ENCODE measurements at places on chromosomes 5 and 9.
A peak's percentile ranks its signal among the peaks of the same experiment; 100 is the strongest.

- DNase-seq, result no peak
These were observed 31.2 kb downstream of the OGN start for GRCh38 chr9:92373167-92373566.

DNA sequence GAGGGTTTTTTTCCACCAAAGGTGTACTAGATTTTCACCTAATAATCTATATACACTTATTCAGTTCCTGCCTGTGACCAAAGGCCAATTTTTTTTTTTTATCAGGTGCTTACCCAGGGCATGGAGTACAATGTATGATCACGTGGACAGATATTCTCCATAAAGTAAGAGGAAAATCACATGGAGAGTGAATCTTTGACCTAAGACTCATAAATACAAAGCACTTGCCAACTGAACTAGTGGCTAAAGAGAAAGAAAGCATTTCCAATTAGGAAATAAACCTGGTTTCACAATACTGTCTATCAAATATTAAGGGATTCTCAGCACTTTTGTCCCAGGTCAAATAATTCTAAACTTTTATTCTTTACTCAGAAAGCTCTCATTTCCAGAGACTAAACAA is 33.0 kb upstream of the CEP120 start:
- no peak for DNase-seq

- no peak for DNase-seq
These were observed 552.4 kb upstream of the MEF2C start for GRCh38 chr5:89435347-89435746.

DNA sequence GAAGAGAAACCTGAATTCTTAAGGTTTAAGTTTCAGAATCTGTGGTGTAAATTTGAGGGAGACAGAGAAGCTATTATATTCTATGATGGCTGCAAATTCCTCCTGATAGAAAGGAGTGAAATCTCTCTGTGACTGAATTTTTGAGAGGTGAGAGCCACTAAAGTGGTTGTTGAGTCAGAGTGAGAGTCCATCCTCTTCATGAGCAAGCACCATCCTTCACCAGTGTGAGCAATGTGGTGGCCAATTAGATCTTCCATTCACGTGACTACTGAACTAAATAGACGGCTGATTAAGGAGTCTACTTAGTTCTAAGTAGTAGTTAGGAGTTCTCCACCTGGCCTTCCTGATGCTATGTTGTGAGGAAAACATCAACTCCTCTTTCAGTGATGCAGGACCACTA is 147.8 kb upstream of the CCNH start:
- DNase-seq, result no peak

DNA sequence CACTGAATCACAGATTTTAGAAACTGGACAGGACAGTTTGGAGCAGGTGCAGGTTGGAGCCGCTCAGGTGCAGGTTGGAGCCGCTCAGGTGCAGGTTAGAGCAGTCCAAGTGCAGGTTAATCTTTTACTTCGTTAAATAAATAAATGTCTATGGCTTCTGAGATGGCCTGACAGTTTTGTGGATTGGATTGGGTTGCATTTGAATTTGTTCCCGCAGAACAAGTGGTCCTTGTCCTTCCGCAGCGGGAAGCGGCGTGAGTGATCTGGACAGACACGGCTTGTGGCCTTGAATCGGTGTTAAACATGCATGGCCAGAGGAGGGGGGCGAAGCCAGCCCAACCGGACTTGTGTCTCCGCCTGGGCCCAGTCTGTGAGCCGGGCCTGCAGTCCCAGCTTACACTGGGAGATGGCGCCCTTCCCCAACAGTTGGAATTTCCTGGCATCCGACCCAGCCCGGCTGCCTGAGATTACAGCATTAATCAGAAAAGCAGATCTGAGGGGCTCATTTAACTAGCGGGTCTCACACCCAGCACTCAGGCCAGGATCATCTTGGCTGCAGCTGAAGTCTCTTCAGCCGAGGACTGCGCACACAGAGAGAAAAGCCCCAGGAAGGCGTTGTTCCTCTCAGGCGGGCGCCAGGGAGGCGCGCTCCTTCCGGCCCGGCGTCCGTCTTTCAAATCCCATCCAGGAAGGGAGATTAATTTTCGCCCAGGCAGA is 1.5 kb upstream of the OLFM1 start:
- no peak for DNase-seq

DNA sequence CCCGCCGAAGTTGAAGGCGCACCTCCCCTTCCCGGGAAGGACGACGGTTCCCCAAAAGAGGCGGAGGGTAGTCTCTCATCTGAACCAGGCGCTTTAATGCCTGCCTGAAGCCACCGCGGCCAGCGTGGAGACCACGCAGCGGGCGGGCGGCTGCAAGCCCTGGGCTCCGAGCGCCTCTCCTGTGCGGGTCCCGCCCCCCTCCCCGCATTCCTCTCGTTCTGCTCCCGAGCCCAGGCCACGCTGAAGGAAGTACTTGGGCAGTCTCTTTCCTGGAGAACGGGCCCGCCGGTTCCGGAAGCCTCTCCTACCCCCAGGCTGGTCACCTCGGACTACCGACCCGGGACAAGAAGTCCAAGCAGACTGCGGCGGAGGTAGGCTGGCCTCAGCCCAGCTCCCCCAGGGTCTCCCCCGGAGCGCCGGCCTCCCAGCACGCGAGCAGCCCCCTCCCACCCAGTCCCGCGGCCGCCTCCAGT is 571 bp downstream of the PPIC start:
- no peak for DNase-seq

DNA sequence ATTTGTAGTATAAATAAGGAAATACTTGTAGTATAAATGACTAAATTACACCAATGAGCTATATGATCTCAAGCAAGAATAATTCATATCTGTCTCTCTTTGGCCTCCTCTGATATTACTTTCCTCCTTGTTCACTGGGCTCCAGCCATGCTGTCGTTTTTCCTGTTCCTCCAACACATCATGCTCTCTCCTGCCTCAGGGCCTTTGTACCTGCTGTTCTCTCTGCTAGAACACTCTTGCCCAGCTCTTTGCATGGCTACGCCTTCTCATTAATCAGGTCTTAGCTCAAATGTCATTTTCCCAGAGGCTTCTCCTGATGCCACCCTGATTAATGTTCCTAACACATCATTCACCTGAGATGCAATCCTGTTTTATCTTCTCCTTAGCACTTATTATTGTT is 2.5 kb upstream of the ZNF346 start:
- DNase-seq, result no peak

GRCh38 chr5:1908931-1909330 is 26.2 kb upstream of the IRX4 start:
- no peak for DNase-seq

- DNase-seq, result no peak
These were observed 63.4 kb upstream of the RNF38 start for GRCh38 chr9:36463467-36463866.

- no peak for DNase-seq
These were observed 36.0 kb downstream of the TTC1 start for GRCh38 chr5:160044967-160045366.

- DNase-seq, result no peak
These were observed 231.9 kb downstream of the NDUFS4 start for GRCh38 chr5:53792338-53792737.

GRCh38 chr5:6291961-6292360 is 86.4 kb downstream of the MED10 start:
- DNase-seq, result no peak

- DNase-seq, result no peak
These were observed 32.6 kb upstream of the ANXA1 start for GRCh38 chr9:73118898-73119554.

DNA sequence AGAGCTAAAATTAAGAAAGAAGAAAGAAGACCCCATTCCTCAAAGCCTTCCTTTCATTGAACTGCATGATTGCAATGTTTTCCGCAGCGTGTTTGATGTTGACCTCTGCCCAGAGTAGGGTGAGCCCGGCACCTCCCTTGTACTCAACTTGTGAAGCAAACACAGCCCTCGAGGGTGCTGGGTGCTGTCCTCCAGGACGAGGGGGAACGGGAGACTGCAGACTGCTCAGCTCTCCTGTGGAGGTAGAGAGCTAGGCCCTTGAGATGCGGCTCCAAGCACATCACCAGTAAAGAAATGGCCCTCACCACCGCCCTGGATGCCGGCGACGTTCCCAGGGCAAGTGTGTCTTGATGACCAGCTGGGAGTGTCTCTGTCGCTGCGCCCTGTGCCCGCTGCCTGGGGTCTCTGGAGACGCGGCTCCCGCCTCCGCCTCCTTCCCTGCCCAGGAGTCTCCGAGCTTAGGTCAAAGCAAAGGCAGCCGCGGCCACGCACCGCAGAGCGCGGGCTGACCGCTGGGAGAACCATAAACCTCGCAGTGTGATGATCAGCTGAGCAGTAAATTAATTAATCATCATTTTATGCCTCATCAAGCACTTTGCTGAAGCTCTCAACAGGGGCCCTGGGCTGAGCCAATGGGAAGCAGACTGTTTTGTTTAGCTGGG is 108.7 kb downstream of the IRX2 start:
- DNase-seq, result no peak

GRCh38 chr5:64156261-64156660 is 9.4 kb upstream of the RNF180 start:
- DNase-seq, result no peak

DNA sequence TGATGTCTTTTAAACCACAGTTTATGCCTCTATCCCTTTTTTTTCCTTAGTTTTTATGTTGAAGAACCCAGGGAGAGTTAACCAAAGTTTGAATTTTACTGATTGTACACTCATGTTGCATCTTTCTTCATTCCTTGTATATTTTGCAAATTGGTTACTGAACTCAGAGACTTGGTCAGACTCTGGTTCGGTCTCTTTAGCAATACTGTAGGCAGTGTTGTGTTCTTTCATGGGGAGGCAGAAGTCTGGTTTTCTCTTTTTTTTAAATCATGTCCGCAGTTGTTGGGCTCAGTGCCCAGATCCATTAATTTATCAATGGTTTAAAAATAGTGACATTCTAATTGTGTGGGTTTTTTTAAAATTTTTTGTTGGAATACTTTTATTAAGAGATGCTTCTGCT is 23.4 kb downstream of the UBE2R2 start:
- DNase-seq, result no peak

GRCh38 chr9:4182831-4183230 is 117.0 kb downstream of the GLIS3 start:
- DNase-seq, result no peak

DNA sequence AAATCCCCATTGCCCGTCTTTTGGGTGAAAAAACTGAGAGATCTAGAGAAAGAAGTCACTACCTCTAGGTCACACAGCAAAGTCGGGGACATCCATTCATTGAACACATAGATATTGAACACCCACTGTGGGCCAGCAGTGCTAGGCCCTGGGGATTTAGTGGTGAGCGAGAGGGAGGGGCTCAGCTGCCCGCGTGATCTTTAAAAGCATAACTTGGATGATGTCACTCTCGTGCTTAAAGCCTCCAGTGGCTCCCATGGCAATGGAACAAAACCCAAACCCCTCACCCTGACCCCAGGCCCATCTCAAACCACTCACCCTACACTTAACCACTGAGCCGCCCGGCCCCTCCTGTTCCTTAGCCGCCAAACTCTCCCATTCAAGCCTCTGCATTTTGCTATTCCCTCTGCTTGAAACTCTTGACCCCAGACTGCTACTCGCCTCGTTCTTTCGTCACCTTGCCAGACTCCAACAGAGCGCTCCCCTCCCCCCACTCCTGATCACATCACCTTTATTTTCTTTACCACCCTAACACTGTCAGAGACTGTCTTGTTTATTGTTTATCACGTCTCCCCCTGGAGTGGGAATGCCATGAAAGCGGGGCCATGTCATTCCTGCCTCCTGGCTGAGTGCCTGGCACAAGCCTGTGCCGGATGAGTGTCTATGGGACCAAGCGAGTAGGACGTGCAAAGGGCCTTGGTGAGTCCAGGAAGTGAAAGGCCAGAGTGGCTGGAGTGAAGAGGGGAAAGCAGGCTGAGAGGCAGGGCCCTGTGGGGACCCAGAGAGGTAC is 710 bp upstream of the PIP5KL1 start:
- DNase-seq, result peak; percentile 35

DNA sequence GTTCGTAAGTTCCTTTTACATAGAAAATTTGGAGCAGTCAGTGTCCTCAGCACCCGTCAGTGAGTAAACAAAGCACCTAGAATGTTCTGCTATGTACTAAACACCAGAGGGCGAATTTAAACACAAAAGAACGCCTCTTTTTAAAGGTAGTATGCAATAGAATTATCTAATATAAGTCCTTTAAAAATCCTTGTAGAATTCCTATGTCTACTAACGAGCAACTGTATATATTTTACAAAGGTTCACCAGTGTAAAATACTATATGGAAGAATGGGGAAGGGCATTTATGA is 499 bp upstream of the TMEM232 start:
- DNase-seq, result no peak

DNA sequence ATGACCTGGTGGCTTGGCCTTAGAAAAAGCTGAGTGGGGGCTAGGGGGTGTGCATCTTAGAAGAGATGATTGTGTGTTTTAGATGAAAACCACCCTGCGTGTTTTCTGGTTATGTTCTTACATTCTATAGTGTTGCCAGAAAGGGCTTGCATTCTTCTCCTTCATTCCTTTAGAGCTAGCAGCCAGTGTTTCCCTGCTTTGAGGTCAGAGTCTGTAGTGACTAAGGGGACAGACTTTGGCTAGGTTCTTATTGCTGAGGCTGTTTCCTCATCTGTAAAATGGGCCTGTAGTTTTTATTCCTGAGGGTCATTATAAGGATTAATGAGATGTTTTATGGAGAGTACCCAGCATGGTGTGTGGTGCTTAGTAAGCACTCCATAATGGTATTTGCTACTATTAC is 6.4 kb downstream of the MAST4 start:
- no peak for DNase-seq

GRCh38 chr9:93860694-93861658 is 94.2 kb downstream of the BARX1 start:
- no peak for DNase-seq

DNA sequence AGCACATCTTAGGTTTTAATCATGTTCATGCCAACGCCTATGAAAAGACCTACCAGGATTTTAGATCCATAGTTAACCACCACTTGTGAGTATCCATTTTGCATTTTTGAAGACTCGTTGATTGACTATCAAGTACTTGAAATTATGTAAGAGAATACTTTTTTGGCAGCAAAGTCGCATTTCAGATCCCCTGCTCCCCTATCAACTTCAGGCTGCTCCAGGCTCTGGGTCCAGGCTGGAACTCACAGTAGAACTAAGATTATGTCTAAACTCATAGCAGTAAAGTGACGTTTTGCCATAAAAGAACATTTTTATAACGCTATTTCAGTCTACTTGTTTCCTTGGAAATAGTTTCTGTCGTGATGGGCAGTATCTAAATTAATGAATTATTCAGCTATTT is 267.7 kb downstream of the FANCC start:
- DNase-seq, result no peak

Data from CD8-positive, alpha-beta T cell (primary cell).